IPS DF 6.9 (cell line): ENCODE measurements at places on chromosomes 11 and 22.

DNA sequence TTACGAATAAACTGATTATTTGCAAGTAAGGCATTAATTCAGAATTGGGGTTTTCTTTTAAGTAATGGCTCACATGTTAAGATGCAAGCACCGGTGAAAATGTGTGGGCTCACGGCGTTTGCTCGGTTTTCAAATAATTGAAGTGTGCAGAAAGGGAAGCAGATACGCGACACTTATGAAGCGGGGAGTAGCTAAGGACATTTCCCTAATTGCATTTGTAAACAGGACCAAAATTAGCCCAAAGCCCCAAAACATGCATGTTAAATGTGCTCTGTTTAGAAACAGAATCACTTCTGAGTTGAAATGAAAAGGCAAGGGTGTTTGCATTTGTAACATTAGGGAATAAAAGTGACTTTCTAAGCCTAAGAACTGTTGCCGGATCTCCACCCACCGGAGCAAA, 61.3 kb downstream of the ELFN2 start:
- DNase-seq = no peak

DNA sequence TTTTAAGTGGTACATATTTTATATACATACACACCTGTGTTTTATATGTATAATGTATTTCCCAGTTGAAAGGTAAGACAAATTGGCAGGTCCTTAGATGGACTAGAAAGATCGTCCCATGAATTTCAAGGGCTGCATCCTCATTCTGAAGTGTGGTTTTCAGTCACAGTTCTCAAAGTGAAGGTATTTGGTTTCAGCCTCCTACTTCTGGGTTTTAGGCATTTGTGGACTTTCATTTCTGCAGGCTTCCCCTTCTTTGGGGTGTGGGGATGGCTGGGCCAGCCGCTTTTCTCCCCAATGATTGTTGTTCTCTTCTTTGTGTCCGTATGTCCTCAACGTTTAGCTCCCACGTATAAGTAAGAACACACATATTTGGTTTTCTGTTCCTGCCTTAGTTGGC, 10.0 kb downstream of the DCPS start:
- no peak for DNase-seq

- no peak for DNase-seq
Measured at GRCh38 chr22:50208939-50209892, 8.4 kb downstream of the SELENOO start.

- DNase-seq = no peak
Measured at GRCh38 chr11:86950661-86950995, 4.6 kb downstream of the FZD4 start.

- DNase-seq = no peak
Measured at GRCh38 chr11:65972116-65972515, 10.6 kb downstream of the SART1 start.

GRCh38 chr11:19953909-19954308, 206.4 kb downstream of the DBX1 start:
- no peak for DNase-seq

DNA sequence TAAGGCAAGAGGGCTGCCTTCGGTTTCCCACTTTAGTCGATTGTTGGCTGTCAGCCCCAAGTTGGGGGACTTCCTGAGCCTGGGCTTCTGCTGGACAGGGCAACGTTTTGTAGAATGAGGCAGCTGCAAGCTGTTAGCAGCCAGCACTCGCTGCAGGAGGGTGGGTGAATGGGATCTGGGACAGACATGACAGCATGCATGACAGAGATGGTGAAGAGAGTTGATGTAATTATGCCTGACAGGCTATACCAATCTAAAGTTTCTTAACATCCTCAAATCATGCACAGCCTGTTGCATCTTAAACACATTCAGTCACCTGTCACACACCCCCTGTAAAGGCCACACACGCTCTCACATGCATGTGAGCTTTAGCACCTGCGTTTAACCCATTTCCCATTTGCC, 49.2 kb downstream of the CWC15 start:
- no peak for DNase-seq

- no peak for DNase-seq
Measured at GRCh38 chr11:61985869-61986268, 18.4 kb upstream of the FTH1 start.

DNA sequence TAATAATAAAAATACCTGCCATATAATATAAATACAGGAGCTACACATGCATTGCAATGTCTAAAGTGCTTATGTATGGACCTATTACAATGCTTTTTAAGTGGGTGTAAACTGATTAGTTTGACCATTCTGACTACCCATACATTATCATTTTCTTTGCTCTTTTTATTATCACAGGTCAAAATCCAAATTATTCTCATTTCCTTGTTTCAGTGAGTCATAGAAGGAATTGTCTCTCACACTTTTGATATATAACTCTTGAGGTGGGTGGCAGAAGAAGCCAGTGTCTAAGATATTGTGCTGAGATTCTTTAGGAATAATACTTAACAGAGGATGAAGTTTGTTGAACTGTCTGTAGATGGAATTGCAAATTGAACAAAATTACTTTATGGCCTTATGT, 35.6 kb downstream of the GAS2 start:
- DNase-seq = no peak

GRCh38 chr11:118027694-118028093, 41.5 kb downstream of the IL10RA start:
- no peak for DNase-seq

GRCh38 chr22:23827351-23827995, 11.3 kb downstream of the DERL3 start:
- DNase-seq = no peak
